ENCODE measurements at places on chromosomes 16 and 17. TPM values are rescaled to one million over a fixed set of nuclear protein-coding genes. Genes with fewer than 3 reads are reported as not detected.

DNA sequence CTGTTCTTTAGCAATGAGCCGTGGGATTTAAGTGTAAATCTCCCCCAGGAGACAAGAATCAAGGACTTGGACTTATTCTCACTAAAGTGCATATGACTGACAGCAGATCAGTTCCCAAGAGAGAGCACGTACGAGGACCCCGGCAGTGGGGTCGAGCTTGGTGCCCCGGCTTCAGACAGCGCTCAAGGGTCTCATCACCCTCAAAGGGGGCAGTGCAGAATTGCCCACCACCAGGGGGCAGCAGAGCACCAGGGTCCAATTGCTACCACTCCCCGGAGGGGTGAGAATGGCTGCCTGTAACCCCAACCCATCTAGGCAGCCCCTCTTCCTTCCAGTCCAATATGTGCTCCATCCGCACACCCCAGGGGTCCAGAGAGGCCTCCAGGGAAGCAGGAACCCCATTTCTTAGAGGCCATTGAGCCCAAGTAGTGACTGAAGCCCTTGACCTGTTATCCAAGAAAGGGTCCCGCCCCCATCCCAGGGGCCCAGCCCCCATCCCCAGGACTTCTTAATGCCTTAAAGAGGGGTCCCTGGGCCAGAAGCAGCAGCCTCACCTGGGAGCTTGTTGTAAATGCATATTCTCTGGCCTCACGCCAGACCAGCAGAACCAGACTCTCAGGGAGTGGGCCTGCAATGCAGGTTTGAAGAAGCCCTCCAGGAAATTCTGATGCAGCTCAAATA, 86.1 kb downstream of the ZDHHC7 start:
- peak; percentile 68 for DNase-seq

- DNase-seq = no peak
These were observed 3.0 kb downstream of the PRR35 start for GRCh38 chr16:563072-563644.

GRCh38 chr17:32443827-32444300, 446 bp upstream of the PSMD11 start:
- DNase-seq = no peak

DNA sequence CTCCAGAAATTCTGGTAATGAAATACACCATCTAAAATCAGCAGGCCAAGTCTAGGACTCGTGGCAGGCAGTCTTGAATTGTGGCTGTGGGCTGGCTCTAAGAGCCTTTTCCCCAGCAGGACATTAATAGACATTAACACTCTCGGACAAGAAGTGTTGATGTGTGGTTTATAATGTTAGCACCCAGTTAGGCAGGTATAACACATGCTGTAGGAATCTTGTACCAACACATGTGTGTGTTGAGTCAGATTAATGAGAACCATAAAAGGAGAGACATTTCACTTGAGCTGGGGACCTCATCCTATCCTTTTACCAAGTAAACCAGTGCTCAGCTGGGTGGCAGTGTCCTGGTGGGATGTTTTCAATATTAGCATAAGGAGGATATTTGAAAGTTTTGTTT, 264.5 kb downstream of the FTO start:
- no peak for DNase-seq

- DNase-seq = peak; percentile 9
These were observed 14.5 kb downstream of the RPRML start for GRCh38 chr17:46964315-46965265.

GRCh38 chr16:56855946-56856345, 9.1 kb upstream of the SLC12A3 start:
- no peak for DNase-seq

DNA sequence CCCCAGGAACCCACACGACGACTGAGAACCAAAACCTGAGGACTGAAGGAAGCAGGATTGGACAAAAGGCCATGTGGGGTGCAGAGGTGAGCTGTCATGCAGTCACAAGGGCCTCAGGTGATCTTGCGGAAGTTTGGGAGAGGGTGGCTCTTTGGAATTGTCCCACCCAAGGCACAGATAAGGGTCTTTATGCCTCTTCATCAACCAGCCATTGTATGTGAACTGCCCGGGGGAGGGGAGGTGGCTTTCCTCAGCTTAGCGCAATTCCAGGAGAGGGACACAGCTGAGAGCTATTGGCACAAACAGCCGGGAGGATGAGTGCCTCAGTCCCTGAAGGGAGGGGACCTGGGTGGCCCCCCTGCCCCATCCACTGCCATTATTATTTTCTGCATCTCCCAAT, 55.1 kb upstream of the PHOSPHO1 start:
- no peak for DNase-seq

DNA sequence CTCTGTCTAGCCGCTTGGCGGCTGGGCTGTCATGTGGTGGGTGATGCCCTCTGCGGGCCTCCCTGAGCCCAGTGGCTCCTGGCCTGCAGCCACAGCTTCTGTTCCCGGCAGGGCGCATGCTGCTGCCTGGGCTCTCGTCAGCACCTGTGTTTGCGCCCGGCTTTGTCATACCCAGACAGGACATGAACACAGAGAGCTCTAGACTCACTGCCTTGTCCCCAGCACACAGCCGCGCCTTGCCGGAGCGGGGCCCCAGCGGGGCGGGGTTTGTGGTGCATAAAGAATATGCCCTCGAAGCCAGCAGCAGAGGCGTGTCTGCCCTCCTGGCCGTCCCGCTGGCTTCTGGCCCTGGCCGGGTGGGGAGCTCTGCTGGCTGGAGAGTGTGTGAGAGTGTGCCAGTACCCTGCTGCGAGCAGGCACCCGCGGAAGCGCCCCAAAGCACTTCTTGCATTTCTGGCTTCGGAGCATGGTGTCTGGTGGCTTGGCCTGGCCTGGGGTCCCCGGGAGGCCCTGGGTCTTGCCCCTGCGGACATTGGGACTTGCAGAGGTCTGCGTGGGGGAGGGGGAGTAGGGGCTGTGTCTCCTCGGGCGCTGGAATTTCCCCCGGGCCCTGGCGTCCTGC, 14.4 kb downstream of the ASPSCR1 start:
- peak; percentile 87 for DNase-seq

- DNase-seq = no peak
These were observed 119.8 kb upstream of the CDH13 start for GRCh38 chr16:82506692-82507670.

- DNase-seq = no peak
These were observed 2.2 kb downstream of the ACBD4 start for GRCh38 chr17:45137561-45138305.

Gene NMT1
- 13.2 TPM for polyA plus RNA-seq

Gene TBX6
- polyA plus RNA-seq = 0.60 TPM

Gene CCDC40
- polyA plus RNA-seq = not detected

Gene DBNDD1
- 5.0 TPM for polyA plus RNA-seq

Gene CDH15
- polyA plus RNA-seq = 0.01 TPM

Gene TVP23A
- 0.46 TPM for polyA plus RNA-seq
